Stimulated activated CD8-positive, alpha-beta memory T cell treated with anti-CD3 and anti-CD28 coated beads, Interleukin-15, amount 100 ng/mL, for 24 hours (primary cell): ENCODE measurements at places on chromosomes 13 and 19.

DNA sequence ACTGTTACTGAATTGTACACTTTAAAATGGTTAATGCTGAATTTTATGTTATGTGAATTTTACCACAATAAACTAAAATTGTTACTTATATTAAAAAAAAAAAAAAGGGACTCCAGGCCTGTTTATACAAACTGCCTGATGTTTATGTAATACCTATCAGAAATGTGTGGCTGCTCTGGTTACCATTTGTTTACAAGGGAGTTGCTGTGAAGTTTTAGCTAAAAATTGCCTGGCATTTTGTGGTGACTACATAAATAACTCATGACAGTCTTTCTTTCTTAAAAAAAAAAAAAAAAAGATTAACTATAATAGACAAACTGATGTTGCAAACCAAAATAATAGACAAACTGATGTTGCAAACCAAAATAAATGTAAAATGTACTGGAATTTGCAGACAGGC is 71.8 kb downstream of the CDADC1 start:
- no peak for DNase-seq

DNA sequence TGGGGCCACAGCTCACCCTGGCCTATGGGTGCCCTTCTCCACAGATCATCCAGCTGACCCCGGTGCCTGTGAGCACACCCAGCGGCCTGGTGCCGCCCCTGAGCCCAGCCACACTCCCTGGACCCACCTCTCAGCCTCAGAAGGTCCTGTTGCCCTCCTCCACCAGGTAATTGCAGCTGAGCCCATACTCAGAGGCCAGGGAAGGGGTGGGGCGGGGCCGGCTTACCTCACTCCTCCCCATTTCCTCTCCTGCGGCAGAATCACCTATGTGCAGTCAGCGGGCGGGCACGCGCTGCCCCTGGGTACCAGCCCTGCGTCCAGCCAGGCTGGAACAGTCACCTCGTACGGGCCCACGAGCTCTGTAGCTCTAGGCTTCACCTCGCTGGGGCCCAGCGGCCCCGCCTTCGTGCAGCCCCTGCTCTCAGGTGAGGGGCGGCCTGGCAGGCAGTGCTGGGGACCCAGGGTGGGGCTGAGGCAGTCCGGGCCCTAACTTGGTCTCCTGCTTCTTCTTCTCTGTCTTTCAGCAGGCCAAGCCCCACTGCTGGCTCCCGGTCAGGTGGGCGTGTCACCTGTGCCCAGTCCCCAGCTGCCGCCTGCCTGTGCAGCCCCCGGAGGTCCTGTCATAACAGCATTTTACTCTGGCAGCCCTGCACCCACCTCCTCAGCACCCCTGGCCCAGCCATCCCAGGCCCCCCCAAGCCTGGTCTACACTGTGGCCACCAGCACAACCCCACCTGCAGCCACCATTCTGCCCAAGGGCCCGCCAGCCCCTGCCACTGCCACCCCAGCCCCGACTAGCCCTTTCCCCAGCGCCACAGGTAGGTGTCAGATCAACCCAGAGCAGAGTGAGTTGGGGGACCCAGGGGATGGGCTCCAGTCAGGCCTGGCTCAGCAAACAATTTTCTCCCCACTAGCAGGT is 9.6 kb upstream of the PRR19 start:
- DNase-seq = no peak

DNA sequence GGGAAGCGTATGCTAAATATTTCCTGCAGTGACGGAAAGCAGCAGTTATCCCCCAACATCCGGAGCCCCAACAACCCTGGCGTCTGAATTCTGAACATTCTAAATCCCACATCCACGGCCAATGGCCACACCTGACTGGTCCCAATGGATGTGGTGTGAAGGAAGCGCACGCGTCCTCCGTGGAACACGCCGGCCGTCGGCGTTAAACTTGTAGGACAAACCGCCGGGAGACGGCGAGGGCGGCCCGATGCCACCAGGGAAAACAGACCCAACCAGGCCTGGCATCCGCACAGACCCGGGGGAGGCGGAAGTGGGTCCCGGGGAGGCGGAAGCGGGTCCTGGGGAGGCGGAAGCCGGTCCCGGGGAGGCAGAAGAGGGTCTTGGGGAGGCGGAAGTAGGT is 3.2 kb downstream of the SHC2 start:
- no peak for DNase-seq

GRCh38 chr13:43360892-43361610 is 337.7 kb downstream of the DNAJC15 start:
- DNase-seq = no peak

- DNase-seq = no peak
These were observed 17.1 kb upstream of the WASF3 start for GRCh38 chr13:26540334-26540733.

- DNase-seq = peak; percentile 40
These were observed 5.0 kb downstream of the CLEC11A start for GRCh38 chr19:50728084-50728737.

DNA sequence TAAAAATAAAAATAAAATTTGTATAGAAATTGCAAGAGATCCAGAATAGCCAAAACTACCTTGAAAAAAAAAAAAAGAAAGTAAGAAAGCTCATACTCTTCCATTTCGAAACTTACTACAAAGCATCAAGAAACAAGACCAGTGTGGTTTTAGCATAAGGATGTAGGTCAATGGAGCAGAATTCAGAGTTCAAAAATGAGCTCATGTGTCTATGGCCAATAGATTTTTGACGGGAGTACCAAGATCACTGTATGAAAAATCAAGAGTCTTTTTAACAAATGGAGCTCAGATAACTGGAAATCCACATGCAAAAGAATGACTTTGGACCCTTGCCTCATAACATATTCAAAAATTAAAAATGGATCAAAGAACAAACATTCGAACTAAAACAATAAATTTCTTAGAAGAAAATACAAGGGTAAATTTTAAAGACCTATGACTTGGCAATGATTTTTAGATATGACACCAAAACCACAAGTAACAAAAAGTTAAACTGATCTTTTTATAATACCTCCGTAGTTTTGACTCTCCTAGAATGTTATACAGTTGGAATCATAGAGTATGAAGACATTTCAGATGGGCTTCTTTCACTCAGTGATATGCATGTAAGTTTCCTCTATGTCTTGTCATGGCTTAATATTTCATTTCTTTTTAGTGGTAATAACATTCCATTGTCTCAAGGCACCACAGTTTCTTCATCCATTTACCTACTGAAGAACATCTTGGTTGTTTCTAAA is 43.2 kb downstream of the KLF12 start:
- no peak for DNase-seq

- DNase-seq = no peak
These were observed 12.5 kb downstream of the IZUMO4 start for GRCh38 chr19:2109046-2109864.

DNA sequence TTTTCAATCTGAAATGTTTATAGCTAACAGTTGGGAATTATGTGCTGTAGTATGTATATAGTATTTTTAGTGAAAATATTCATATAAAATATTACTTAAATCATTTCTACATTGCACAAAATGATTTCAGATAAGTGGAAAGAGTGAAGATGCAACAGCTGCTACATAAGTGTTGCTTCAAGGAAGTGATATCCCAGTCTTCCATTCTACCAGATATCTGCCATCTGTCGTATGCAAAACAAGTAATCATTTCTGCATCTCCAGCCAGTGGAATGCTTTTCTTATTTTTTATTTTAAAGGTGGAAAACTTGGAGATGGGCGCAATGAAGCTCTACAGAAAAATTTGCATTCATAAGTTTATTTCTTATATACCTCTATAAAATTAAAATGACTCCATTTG is 152.5 kb upstream of the MAB21L1 start:
- DNase-seq = no peak

DNA sequence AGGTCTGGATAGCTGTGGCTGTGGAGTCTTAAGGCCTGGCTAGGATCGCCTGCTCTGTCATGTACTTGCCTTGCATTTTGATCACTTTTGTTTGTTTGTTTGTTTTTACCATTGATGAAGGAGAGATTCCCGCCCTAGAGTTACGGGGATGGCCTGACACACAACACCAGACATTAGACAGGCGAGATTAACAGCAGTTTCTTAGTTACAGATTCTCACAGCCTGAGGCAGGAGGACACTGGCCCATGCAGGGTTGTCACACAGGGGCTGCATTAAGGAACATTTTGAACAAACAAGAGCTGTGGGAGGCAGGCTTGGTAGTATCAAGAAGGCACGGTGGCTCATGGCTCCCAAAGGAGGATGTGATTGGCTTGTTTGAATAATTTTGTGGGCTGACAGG is 291.8 kb downstream of the HS6ST3 start:
- DNase-seq = no peak

DNA sequence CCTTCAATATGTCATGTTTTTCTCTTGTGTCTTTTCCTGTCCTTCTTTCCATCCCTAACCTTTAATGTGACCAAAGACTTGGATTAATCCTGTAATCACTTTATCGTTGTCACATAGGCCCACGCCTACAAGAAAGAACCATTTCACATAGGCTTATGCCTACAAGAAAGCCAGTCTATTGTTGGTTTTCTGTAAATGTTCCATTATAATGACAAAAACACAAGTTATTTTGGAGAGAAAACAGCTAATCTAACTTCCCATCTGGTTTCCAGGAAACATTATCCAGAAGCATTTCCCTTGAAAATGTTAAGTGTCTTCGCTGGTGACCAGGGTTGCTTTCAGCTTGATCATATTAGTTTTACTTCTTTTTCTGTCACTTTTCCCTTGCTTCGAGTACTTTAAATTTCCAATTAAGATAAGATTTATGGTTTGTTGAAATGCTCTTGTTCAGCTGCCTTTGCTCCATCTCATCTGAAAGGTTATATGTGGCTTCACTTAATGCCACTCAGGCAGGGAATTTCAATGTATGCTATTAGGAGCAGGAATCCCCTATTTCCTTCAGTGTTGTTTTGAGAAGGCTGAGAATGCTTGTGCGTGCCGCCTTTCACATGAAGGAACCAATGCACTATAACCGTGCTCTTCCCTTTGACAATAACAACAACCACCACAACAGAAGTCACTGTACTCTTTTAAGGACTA is 708.2 kb downstream of the EFNB2 start:
- DNase-seq = no peak

- DNase-seq = no peak
These were observed 116.9 kb upstream of the EDNRB start for GRCh38 chr13:78035500-78035899.

DNA sequence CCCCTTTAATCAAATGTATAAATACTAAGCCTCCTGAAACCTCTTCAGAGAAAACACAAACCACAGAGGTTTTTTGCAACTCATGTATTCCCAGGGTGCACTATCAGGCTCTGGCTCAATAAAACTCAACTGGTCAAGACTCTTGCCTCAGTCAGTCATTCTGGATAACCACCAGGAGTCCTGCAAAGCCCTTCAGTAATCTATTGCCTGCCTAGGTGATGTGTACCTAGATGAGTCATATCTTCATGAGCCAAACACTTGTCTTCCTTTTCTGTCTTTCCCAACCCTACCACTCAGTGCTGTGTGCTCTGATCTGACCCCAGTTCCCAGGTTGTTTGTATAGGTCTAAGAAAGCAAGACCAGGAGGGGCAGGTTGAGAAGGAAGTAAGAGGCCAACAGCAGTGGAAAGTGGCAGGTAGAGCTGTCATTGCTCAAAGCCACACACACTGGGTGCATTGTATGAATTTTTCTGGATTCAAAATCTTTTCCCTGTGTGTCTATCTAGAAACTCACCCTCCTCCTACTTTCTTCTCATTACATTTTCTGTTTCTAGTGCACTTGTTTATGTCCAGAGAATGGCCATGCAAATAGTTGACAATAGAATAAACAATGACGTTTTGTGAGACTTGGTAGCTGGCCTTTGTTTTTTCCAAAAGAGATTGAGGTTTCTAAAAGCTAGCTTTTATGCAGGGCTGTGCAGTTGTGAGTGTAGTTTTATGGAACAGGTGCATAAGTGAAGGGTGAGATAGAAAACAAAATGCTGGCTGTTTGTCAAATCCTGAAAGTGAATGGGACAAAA is 48.1 kb downstream of the PSG1 start:
- DNase-seq = no peak

DNA sequence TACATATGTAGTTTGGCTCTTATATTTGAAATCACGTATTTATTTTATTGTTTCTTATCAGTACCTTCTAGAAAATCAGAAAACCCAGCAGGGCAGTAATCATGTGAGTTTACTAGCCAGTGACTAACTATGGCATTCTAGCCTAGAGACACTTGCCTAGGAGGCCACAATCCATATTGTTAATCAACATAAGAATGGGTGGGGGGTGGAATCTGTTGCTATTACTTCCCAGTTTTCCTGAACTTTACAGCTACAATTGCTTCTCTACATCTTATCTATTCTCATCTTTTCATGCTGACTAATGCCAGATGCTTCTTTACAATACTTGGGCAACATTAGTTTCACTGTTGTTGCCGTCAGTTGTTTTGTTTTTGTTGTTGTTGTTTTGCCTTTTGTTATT is 18.7 kb upstream of the ATXN8OS start:
- DNase-seq = no peak

DNA sequence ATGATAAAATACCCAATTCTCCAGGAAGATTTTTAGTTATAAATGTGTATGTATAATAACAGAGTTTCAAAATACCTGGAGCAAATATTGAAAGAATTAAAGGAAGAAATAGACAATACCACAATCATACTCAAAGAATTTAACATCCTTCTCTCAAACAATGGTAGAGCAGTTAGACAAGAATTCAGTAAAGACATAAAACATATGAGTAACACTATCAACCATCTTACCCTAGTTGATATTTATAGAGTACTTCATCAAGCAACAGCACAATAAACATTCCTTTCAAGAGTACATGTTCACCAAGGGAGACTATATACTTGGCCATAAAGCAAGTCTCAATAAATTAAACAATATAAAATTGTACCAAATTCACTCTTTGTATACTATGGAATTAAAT is 108.4 kb downstream of the DLEU7 start:
- no peak for DNase-seq

GRCh38 chr13:37598597-37598996 is at the start of gene POSTN:
Gene POSTN (minus strand): TSS chr13:37598768. CDS start chr13:37598726, 42 bp downstream.
- DNase-seq = no peak

GRCh38 chr19:990746-991145 is 6.6 kb downstream of the WDR18 start:
- no peak for DNase-seq

GRCh38 chr13:30159446-30159839 is 147.9 kb downstream of the KATNAL1 start:
- DNase-seq = no peak

- no peak for DNase-seq
These were observed 3.2 kb upstream of the LGALS13 start for GRCh38 chr19:39599116-39599515.

- DNase-seq = no peak
These were observed 8.3 kb downstream of the RYR1 start for GRCh38 chr19:38441657-38442348.

GRCh38 chr19:49133621-49134454 is 14.5 kb downstream of the PPFIA3 start:
- no peak for DNase-seq

- DNase-seq = no peak
These were observed 4.0 kb downstream of the RTN2 start for GRCh38 chr19:45492627-45493470.

DNA sequence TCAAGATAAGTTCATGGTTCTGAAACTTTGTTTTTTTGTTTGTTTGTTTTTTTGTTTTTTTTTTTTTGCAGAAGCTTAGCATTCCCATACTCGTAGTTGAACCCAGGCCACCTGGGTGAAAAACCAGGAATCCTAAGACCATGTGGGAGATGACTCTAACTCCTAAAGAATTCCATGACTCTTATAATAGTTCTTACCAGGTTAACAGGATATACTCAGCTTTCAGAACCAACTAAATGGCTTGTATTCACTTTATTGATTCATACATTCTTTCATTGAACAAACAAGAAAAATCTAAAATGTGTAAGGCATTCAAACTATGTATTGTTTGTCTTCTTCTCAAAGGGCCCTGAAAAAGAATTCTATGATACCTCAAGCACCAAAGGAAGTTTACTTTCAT is 40.5 kb upstream of the KLF5 start:
- no peak for DNase-seq
